Fibroblast of skin of left biceps (primary cell): ENCODE measurements at places on chromosomes 3 and 15.

DNA sequence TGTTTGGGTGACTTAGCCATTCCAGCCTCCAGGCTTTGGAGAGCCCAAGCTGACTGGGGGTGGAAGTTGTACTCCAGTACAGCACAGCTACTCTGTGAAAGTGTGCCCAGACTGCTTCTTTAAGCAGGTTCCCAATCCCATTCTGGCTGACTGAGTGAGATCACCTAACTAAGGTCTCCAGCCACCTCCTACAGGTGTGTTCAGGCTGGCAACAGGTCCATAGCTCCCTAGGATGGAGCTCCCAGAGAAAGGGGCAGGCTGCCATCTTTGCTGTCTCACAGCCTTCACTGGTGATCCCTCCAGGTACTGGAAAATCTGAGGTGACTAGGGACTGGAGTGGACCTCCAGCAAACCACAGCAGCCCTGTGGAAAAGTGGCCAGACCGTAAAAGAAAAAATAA lies 445.3 kb upstream of the KCNMB2 start:
- DNase-seq, result no peak

- DNase-seq, result no peak
These were observed 72.9 kb downstream of the ANXA2 start for GRCh38 chr15:60324706-60325438.

- DNase-seq, result no peak
These were observed 28.1 kb downstream of the HACD3 start for GRCh38 chr15:65558336-65558735.

DNA sequence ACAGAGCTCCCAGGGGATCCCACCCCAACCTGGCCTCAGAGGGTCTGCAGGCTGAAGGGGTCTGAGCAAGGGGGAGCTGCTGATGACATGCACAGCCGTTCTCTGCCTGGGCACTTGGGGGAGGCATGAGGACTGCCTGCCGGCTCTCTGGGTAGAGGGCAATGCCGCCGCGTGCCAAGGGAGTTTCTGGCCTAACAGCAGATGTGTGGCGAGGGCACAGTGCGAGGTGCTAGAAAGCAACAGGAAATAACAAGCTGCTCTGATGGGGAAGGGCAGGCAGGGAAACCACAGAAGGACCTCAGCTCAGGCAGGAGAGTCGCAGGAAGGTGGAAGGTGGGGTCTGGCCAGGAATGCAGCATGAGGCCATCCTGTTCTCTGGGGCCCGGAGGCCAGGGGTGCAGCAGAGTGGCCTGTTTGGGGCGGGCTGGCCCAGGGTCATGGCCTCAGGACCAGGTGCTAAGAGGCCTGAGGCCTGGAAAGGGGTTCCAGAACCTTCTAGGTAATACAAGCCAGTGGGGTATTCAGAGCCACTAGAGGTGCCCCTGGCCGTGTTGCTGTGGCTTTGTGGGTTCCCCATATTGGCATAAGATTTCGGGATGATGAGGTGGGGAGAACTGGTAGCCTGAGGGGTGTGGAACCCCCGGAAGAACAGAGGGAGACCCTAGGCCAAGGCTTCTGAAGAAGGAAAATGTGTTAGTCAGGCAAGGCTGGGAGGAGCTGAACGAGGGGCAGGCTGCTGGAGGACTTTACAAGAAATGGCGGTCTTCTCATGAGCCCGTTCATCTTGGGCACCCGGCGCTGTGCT lies 41.2 kb downstream of the RGMA start:
- no peak for DNase-seq

- peak; percentile 33 for DNase-seq
These were observed at the start of gene KIF7 for GRCh38 chr15:89654847-89655805. Gene KIF7, minus strand, starts transcription at chr15:89655467. Its CDS starts 2,537 bp downstream, at chr15:89652930.

DNA sequence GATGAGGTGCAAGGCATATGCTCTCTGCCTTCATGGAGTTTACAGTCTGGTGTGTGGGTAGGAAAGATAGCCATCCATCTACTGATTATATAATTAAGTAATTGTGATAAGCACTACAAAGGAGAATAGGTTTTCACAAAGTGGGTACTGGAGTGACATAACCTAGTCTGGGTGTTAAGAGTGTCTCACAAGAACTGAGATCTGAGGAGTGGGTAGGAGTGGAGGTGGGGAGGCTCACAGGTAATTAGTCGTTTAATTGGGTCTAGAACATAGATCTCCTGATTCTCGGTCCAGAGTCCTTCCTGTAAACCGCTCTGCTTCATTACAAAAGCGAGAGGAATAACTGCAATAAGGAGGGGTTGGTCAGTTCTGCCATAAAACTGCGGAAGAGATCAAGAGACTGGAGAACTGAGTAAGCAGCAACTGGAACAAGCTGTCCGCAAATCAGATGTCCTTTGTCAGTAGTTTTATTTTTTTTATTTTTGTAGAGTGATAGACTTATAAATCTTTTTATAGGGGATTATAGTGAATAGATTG lies 2.2 kb downstream of the NEO1 start:
- no peak for DNase-seq

DNA sequence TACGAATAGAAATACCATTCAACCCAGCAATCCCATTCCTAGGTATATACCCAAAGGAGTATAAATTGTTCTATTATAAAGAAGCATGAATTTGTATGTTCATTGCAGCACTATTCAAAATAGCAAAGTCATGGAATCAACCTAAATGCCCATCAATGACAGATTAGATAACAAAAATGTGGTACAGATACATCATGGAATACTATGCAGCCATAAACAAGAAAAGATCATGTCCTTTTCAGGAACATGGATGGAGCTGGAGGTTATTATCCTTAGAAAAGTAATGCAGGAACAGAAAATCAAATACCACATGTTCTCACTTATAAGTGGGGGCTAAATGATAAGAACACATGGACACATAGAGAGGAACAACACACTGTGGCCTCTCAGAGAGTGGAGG lies 571.9 kb downstream of the RBMS3 start:
- DNase-seq, result no peak

GRCh38 chr15:62901909-62902546 lies 140.5 kb upstream of the TPM1 start:
- no peak for DNase-seq

DNA sequence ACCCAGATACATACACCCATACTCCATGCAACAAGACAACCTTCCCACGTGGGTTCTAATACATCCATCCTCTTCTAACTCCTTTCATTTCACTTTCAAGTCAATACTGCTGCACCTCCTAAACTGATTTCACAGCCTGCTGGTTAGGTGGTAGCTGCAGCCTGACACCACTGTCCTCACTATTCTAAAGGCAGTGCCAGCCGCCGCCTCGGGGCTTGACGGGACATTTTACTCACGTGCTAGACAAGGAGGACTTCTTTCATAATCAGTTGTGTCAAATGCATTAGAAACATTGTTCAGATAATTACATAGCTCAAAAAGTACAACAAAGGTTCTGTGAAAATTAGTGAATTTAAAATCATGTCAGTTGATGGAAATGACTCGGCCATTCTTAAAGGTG lies 6.3 kb downstream of the UROC1 start:
- no peak for DNase-seq

GRCh38 chr15:60994963-60995475 lies 234.1 kb downstream of the RORA start:
- no peak for DNase-seq

DNA sequence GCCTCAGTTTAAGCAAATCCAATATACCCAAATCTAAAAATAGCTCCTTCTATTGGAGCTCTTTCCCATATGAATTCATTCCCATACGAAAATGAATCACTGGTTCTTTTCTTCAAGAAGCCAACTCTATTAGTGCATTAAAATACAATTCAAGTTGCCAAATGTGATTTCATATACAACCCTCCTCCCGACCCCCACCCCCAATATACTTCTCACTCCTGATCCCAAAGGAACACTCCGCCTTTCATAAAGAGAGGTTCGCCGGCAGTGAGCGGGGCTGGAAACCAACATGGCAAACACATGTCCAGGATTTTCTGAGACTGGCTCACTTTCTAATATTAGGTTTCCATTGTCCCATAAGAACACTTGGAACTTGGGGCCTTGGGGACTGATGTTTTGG lies 48.5 kb downstream of the MAGEF1 start:
- DNase-seq, result peak; percentile 40

GRCh38 chr3:115208066-115208750 lies 61.1 kb upstream of the ZBTB20 start:
- no peak for DNase-seq

- no peak for DNase-seq
These were observed 2.8 kb downstream of the FURIN start for GRCh38 chr15:90871139-90871715.

DNA sequence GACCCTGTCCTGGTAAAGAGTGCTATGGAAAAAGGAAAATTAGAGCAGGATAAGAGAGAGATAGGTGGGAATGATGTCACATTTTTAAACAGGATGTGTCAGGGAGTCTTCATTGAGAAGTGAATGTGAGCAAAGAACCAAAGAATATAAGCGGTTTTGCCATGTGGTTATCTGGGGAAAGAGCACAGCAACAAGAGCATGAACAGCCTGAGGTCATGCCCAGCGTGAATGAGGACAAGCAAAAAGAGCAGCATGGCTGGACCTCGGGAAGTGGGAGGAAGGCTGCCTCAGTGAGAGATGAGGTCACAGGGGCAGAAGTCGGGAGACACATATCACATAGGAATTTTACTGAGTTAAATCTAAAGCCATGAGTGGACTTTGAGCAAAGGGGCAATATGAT lies 82.8 kb upstream of the HES1 start:
- no peak for DNase-seq

DNA sequence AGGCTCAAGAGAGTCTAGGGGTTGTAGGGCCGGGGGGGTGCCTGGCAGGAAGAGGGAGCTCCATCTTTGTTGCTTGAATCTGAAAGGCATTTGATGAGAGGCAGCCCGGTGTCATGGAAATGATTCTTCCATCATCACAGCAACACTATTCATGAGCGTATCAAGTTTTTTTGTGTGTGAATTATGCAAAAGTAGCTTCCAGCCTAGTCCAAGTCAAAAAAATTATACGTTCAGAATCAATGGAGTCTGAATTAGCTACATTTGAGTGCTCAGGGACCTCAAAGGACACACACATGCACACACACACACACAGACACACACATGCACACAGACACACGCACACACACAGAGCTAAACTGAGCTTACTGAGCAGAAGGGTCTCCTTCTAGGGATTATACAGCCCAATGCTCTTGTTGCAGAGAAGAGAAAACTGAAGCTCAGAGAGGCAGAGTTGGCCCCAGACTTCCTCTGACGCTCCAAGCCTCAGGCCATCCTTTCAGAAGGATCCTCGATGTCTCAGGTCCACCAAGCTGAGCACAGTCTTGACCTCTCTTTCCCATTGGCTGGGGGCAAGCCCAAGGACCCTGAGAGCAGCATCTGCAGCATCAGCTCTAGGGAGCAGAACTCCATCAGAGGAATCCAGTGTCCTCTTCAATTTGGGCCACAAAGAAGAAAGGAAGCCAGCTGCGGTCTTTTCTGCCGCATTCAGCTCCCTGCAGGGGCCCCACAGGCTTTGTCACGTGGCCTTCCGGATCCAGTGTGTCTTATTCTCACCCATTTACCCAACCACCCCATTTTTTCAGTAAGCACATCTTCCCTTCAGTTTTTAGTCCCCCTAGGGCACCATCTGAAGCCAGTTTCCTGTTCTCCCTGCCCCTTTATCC lies 228.0 kb downstream of the UACA start:
- no peak for DNase-seq

DNA sequence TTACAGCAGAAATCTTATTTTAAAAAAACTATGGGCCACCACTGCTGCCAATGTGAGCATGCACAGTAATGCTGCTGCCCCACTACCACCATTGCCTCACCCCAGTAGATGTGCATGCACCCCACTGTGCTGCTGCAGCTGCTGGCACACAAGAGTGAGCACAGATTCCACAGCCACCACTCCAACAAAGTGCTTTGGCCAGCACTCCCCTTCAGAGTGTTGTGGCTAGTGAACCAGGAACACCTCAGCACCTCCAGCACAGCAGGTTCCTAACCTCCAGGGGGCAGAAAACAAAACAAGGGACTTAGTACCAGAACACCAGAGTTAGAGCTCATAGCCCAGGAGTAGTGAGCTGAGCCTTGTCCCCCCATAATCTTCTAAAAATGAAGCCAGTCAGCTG lies 629.6 kb downstream of the PYDC2 start:
- DNase-seq, result no peak

- peak; percentile 83 for DNase-seq
These were observed 26.5 kb downstream of the CFAP161 start for GRCh38 chr15:81160312-81161159.

DNA sequence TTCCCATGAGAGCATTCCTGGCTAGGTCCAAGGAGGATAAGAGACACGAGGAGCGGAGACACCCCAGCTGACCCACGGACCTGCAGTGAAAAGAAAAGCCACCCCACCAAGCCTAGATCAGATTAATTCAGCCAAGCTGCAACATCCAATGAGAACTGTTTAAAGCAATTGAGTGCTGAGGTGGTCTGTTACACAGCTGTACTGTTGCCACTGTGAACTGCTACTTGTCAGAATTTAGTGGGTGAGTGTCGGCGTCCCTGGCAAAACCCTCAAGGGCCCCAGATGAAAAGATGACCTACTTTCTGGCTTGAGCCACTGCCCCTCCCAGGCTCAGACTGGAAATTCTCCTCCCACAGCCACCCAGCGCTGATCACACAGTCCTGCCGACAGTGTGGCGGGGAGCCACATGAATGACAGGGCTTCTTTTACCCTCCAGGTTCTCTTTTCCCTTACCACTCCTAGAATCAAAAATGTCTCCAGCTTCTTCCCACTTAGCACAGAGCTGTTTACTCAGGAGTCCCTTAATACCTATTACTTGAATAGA lies 26.4 kb upstream of the KBTBD12 start:
- DNase-seq, result no peak

DNA sequence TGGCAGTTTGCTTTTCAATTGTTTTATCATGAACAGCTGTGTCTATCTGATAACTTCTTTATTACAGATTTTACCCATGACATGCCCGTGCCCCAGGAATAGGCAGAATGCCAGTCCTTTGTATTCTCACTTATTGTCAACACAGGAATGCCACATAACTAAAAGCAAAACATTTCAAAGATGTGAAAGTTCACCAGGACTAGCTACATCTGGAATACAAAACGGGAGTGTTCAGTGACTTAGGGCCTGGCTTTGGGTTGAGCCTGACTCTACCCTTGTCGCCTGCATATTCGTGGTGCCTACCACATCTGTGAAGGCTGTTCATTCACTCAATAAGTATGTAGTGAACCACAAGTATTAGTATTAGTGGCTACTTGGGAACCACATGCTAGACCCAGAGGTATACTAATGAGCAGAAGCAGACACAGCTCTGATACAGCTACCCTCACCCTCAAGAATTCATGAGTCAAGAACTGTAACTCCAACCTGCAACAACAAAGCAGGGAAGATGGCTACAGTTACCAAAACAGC lies 2.9 kb downstream of the TNFSF10 start:
- DNase-seq, result peak; percentile 62

- no peak for DNase-seq
These were observed 27.2 kb upstream of the PHLDB2 start for GRCh38 chr3:111831840-111832239.

- DNase-seq, result no peak
These were observed 38.4 kb upstream of the FURIN start for GRCh38 chr15:90829942-90830440.

GRCh38 chr3:76410762-76411281 lies 625.5 kb upstream of the ZNF717 start:
- DNase-seq, result no peak

GRCh38 chr15:69402816-69403215 lies 11.3 kb upstream of the KIF23 start:
- no peak for DNase-seq

GRCh38 chr15:92903631-92903965 lies 3.5 kb downstream of the CHD2 start:
- no peak for DNase-seq

- DNase-seq, result no peak
These were observed 125.8 kb downstream of the PGPEP1L start for GRCh38 chr15:98881526-98882520.
